ENCODE measurements at places on chromosomes 13 and 19.

DNA sequence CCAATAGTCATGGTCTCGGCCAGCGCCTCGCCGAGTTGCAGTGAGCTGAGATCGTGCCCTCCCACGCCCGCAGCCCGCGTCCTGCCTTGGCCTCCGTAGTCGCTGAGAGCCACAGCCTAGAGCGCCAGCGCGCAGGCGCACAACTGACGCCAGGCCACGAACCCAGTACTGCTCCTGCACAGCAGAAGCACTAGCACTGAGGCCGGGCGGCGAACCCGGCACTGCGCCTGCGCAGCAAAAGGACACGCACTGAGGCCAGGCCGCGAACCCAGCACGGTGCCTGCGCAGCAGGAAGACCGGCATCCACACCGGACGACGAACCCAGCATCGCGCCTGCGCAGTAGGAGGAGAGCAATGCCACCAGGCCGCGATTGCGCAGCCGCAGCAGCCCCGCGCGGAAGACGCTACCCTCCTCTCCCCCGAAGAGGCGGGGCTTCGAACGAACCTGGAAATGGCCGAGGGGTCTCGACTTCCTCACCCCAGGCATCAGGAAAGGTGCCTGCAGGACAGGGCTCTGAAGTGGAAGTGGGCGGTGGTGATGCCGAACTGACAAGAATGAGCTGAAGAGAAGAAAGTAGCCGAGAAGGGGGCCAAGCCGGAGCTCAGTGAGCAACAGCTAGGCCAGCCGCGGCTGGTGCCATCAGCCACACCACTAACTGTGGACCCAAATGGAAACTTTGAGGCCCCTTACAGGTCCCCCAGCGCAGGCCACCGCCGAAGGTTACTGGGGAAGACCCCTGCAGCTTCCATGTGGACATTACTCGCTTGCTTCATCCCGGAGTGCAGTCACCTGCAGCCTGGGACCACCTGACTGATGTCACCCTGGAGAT is 7.5 kb downstream of the F10 start:
- DNase-seq = no peak

DNA sequence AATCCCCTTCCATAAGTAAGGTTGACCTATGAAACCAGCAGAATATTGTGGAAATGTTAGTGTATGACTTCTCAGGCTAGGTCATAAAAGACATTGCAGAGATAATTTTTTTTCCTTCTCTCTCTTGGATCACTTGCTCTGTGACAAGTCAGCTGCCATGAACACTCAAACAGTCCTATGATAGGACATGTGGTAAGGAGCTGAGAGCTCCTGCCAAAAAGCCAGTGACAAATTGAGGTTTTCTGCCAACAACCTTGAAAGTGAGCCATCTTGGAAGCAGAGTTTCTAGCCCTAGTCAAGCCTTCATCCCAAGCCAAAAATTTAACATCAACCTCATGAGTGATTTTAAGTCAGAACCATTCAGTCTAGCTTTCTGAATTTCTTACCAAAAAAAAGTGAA is 270.9 kb upstream of the NBEA start:
- DNase-seq = no peak

- DNase-seq = no peak
Measured at GRCh38 chr19:53849237-53849676, 18.4 kb upstream of the MYADM start.

- DNase-seq = no peak
Measured at GRCh38 chr19:15118248-15118647, 11.0 kb downstream of the SYDE1 start.

DNA sequence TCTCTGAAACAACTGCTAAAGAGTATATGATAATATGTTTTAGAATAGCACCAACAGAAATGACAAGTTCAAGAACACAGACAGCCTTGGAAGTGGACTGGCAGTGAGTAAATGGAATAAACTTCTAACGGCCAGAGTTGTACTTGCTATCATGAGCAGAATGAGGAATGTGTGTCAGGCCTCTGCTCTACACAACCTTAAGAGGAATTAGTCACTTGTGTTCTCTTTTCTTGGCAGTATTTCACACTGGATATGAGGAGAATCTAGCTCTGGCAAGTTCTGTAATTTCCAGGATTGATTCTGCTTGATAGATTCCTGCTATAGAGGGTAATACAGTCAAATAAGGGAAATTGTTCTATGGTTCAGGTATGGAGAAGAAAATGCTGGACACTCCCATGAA is 757.3 kb downstream of the EFNB2 start:
- no peak for DNase-seq

DNA sequence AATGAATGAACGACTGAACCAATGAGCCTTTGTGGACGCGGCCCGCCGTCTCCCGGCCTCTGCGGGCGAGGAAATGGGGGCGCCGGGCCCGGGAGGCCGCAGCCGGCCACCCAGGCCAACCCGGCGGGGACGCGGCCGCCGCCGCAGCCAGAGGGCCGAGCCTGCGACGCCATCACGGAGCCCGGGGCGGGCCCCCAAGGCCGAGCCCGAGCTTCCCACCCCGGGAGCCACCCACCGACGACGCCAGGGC is 216 bp downstream of the SUGP2 start:
- DNase-seq = no peak

- no peak for DNase-seq
Measured at GRCh38 chr19:22605275-22606211, 28.6 kb upstream of the ZNF492 start.

GRCh38 chr19:43643326-43643725 is 3.7 kb upstream of the CADM4 start:
- no peak for DNase-seq

GRCh38 chr19:14048443-14049153 is 13.3 kb downstream of the PALM3 start:
- peak; percentile 42 for DNase-seq

GRCh38 chr13:80939581-80939980 is 598.7 kb upstream of the SPRY2 start:
- no peak for DNase-seq

DNA sequence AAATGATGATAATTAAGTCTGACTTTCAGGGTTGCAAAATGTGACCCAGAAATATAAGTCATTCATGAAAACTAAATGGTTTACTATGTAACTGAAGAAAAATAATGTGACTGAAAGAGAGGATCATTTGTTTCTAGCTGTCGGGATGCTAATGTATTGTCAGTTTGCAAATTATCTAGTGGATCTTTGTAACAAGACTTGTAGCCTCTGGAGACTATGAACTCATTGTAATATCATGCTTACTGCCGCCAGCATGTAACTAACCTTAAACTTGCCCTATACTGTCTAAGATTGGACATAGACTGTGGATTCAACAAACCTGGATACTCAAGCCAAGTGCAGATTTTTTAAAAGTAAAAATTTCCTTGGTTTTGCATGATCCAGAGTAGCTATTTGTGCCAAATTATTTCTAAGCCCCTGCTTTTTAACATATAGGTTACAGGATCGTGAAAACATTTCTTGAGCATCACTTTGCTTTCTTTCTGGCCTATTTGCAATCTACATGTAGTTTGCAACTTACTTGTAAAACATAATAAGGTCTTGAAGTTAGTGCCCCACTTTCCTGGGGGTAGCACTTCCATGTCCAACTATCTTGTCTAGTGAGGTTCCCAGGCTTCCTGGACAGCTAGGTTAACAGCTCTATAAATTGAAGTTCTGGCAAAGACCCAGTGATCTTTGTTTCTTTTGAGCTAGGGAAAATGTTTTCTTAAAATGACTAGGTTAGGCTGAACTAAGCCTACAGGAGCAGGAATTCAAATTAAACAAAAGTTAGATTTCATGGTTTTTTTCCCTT is 3.3 kb upstream of the POSTN start:
- DNase-seq = no peak

DNA sequence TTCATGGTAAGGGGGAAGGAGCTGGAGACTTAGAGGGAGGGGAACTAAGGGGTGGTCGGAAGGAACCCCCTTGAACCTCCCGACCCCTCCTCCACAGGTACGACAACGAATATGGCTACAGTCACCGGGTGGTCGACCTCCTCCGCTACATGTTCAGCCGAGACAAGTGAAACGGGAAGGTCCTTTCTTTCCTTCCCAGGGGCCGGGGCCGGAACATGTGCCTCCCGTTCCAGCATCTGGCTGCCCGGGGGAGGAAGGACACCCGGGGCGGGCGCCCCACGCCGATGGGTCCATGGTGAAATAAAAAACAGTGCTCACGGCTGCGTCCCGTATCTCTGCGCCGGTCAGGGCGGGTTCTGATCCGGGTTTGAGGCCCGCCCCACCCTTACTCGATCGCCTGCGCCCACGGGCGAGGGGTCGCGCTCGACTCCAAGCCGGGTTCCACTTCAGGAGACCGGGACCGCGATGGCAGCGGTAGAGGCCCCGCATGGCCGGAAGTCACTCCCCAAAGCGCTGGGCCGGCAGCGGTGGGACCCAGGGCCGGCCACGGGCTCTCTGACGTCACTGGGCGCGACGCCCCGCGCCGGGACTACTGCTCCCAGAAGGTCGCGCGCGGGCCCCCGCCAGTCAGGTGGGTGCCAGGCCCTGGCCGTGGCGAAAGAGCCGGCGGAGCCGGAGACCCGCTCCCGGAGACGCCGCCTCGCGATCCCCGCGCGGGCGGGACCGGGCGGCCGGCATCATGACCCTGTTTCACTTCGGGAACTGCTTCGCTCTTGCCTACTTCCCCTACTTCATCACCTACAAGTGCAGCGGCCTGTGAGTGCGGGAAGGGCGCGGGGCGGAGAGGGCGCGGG is at the start of gene TMEM147:
Gene TMEM147, plus strand, starts transcription at position 626 of the 854 bp plus-strand sequence. Its CDS starts 114 bp downstream, at position 740.
- DNase-seq = peak; percentile 86

GRCh38 chr13:107563099-107563925 is 652.0 kb downstream of the LIG4 start:
- no peak for DNase-seq

DNA sequence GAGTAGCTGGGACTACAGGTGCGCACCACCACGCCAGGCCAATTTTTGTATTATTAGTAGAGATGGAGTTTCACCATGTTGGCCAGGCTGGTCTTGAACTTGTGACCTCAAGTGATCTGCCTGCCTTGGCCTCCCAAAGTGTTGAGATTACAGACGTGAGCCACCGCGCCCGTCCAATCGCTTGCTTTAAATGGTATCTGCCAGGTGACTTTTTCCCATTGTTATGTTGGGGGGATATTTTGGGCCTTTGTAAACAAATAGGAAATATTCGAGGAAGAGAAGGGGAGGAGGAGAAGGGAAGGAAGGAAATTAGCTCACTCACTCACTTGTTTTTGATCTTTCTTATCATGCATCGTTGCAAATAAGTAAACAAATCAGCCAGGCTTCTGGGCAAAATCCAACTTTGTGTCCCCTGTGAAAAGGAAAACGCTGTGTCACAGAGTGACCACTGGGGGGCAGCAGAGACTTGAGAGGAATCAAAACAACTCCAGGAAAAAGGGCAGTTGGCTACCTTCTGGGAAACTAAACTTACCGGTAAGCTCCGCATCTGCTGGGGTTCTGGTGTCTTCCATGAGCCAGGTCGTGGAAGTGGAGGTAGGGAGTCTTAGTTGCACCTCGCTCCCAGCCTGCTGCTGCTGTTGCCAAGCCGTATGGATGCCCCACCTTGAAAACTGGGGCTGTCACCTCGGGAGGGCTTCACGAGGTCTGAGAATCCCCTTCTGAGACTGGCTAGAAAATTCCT is 9.3 kb upstream of the RANBP3 start:
- DNase-seq = peak; percentile 75

DNA sequence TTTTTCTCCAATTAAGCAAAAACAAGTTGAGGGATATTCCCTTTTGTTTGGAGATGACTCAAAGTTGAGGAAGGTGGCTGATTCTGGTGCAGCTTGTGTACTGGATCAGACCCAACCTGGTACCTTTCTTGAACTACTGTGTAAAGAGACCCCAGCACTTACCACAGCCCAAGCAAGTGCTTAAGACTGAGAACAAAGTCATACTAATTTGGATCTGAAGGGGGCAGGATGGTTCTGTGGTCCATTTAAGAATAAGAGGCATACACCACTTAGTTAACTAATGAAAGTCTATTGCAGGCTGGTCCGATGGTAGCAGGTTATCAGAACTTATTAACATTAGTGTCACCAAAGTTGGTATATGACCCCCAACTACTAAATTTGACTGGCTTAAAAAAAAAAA is 6.3 kb downstream of the THSD1 start:
- peak; percentile 36 for DNase-seq

GRCh38 chr13:108981407-108981806 is 352.0 kb downstream of the MYO16 start:
- no peak for DNase-seq

- DNase-seq = peak; percentile 54
Measured at GRCh38 chr13:65808061-65808460, 1422.1 kb downstream of the PCDH9 start.

- DNase-seq = no peak
Measured at GRCh38 chr13:58706421-58706820, 1074.9 kb downstream of the PCDH17 start.

DNA sequence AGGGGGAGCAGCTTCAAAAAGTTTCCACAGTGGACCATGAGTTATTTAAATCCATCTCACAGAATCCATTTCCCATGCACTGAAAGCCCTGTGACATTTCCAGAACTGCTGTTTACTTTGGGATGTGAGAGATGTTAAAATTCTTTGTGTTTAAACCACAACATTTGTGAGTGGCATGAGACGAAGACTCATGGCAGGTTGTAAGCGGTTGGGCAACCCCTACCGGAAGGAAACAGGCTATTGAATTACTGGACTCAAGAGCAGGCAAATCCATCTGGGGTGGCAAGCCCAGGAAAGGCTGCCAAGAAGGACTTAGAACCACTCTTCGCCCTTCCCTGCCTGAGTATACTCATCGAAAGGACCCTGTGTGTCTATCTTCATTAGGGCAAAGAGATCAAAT is 22.3 kb upstream of the CLDN10 start:
- DNase-seq = no peak

GRCh38 chr13:80727321-80727975 is 386.5 kb upstream of the SPRY2 start:
- no peak for DNase-seq

- no peak for DNase-seq
Measured at GRCh38 chr19:29875931-29876330, 64.1 kb downstream of the CCNE1 start.

DNA sequence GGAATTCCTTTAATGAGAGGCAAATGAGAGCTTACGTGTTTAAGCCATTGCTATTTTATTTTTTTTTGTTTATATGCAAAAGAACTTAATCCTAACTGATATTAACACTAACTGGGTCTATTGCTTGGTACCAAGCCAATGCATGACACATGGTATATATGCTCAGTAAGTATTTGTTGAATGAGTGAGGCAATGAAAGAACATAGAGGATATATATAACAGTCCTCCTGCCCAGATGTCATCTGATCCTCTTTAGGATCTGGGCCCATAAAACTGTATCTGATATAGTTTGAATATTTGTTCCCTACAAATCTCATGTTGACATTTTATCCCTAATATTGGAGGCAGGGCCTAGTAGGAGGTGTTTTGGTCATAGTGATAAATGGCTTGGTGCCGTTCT is 13.0 kb upstream of the ALOX5AP start:
- DNase-seq = no peak

Measured in ACHN (cell line).